Left renal pelvis (tissue), 4 donors: ENCODE measurements at places on chromosomes 5 and 9. TPM values are rescaled to one million over a fixed set of nuclear protein-coding genes. Genes with fewer than 3 reads are reported as not detected.

DNA sequence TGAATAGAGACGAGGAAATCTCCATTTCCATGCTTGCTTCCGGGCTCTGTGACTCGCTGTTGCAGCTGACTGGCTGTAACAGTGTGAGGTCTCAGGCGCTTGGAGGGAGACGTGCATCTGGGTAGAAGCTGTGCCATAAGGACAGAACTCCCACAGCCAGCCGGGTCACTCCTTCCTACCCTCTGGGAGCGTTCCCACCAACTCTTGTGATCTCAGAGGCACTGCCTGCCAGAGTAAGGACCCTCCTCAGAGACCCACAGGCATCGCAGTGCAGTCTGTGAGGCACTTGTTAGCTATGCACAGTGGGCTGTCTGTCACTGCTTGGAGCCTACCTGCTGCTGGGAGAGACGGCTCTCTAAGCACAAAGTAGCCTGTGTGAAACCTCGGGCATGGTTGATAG, 203.4 kb upstream of the SEMA6A start:
- no peak for DNase-seq

Gene IL3
- polyA plus RNA-seq, result not detected

- DNase-seq, result no peak
Measured at GRCh38 chr9:114433086-114433485, 45.3 kb upstream of the AKNA start.

- DNase-seq, result no peak
Measured at GRCh38 chr5:4717446-4717845, 422.7 kb upstream of the ADAMTS16 start.

- no peak for DNase-seq
Measured at GRCh38 chr9:110066929-110067716, 140.8 kb downstream of the C9orf152 start.

DNA sequence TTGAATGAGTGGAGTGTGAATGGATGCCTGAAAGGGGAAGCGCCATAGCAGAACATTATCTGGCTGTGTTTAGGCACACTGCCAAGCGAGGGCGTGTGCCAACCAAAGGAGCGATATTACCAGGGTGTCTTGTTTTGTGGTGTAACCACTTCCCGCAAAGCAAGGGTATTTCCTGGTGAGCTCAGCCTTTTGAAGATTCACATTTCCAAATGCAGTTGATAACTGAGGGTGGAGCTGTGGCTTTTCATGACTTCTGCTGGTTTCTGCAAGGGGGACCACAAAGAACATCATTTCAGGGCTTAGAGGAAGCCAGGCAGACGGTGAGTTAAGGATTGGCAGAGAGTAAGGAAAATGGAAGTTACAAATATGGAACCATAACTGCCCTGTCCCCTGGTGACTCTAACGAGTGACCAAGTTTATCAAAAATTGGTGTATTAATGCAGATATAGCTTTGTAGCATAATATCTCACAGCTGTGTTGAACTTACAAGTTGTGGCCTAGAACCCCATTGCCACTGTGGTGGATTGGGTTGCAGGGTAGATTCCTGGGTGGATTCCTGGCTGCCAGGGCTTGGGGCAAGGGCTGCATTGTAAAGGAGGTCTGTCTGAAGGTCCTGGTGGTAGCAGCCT, 71.4 kb downstream of the RALGPS1 start:
- DNase-seq, result no peak

Gene FST
- 28.5 TPM for polyA plus RNA-seq
